ENCODE measurements at places on chromosomes 11 and 22. TPM values are rescaled to one million over a fixed set of nuclear protein-coding genes. Genes with fewer than 3 reads are reported as not detected.
A peak's percentile ranks its signal among the peaks of the same experiment; 100 is the strongest.

Gene SYT12
- not detected for total RNA-seq

Gene DBX1
- total RNA-seq = not detected

Gene ST14
- 8.8 TPM for total RNA-seq

Gene MAPK8IP2
- total RNA-seq = 0.15 TPM

Gene MYOD1
- total RNA-seq = not detected

Gene P2RX6
- 1.7 TPM for total RNA-seq

Gene C2CD2L
- 36.9 TPM for total RNA-seq

Gene TMEM151A
- not detected for total RNA-seq

Gene ZFTA
- 3.1 TPM for total RNA-seq

Gene IL17REL
- total RNA-seq = not detected

GRCh38 chr11:614623-615503 lies 887 bp downstream of the IRF7 start:
- no peaks in the 10 kb centered on the region for H3K27me3 ChIP-seq
- H3K4me1 ChIP-seq = peaks cover 22% of the 10 kb centered on the region

GRCh38 chr22:43312608-43313007 lies 30.6 kb downstream of the SCUBE1 start:
- no peak overlapping the region for H3K4me3 ChIP-seq
- DNase-seq = no peak
- H3K27me3 ChIP-seq = no peaks in the 10 kb centered on the region
- H3K27ac ChIP-seq = no peak overlapping the region

GRCh38 chr11:46045811-46046210 lies 75.4 kb downstream of the PHF21A start:
- no peak overlapping the region for H3K4me3 ChIP-seq
- no peaks in the 10 kb centered on the region for H3K36me3 ChIP-seq
- H3K27me3 ChIP-seq = no peaks in the 10 kb centered on the region
- H3K27ac ChIP-seq = no peak overlapping the region
- H3K4me1 ChIP-seq = peaks cover 6% of the 10 kb centered on the region

GRCh38 chr22:17764036-17764435 lies 10.2 kb downstream of the BID start:
- peaks cover 11% of the 10 kb centered on the region for H3K4me1 ChIP-seq
- no peak overlapping the region for H3K4me3 ChIP-seq
- no peaks in the 10 kb centered on the region for H3K27me3 ChIP-seq

DNA sequence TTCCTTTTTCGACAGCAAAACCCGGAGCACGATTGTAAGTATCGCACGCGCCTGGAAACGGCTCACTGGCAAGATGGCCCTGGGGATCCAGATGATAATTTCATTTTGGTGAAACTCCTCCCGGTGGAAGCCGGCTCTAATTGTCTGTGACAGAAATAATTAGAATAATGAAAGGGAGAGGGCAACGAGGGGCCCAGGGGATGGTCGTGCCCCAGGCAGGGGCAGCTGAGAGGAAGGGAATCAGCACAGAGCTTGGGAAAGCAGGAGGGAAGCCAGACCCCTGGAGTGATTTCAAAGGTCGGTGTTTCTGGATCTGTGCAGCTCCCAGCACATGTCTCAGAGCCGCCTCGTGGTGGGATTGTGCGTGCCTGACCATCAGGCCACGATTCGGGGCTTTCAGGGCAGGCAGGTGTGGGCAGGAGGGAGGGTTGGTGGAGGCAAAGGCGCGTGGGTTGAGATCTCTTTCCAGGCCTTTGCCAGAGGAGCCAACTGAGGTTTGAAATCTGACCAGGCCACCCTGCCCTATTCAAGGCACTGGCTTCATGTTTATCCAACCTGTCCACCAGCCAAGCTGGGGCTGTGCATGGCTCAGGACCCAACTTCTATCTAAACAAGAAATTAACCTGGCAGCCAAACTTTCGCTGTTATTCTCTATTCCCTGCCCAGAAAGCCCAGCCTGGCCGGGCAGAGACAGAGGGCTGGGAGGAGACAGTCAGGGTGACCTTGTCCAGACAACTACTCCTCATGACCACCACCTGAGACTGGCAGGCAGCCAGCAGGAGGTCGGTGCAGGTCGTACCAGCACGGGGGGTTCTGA lies 27.8 kb downstream of the ANO1 start:
- no peaks in the 10 kb centered on the region for H3K27me3 ChIP-seq
- no peak overlapping the region for H3K27ac ChIP-seq

- no peaks in the 10 kb centered on the region for H3K27me3 ChIP-seq
- H3K36me3 ChIP-seq = no peaks in the 10 kb centered on the region
- DNase-seq = no peak
- H3K27ac ChIP-seq = no peak overlapping the region
- no peaks in the 10 kb centered on the region for H3K4me1 ChIP-seq
- H3K4me3 ChIP-seq = no peak overlapping the region
Measured at GRCh38 chr11:7004482-7004881, 15.7 kb downstream of the ZNF214 start.

DNA sequence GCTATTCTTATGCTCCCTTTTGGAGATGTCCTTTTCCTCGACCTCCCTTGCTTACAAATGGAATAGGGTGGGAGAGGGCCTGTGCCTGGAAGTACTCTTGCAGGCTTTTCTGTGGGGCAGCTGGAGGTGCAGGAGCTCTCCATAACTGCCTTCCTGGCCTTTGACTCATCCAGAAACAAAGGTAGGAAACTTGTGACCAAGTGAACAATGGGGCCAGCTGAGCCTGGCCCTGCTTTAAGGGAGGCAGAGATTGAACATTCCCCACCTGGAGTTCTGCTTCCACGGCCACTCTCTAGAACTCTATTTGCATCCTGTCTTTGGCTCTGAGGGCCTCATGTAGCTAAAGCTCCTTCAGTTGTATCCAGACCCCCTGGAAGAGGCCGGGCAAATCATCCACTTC lies 5.1 kb upstream of the LYVE1 start:
- H3K27me3 ChIP-seq = no peaks in the 10 kb centered on the region
- H3K4me1 ChIP-seq = no peaks in the 10 kb centered on the region
- no peak overlapping the region for H3K27ac ChIP-seq
- H3K36me3 ChIP-seq = no peaks in the 10 kb centered on the region

DNA sequence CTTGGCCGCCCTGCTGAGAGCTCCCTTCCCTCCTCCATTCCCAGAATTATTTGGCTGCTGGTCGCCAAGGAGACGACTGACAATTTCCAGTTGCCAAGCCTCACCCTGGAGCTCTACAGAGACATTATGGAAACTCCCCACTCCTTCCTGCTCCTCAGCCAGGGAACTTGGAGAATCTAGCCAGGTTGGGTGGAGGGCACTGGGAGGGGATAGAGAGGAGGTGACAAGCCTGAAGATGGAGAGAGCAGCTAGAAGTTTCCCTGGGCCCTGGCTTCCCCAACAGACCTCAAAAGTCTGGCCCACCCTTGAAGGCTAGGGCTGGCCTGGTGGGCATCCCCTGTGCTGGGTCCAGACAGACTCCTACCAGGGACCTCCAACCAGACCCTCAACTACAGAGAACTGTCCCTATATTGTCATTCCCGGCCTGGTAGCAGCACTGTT lies 6.7 kb upstream of the VSIG10L2 start:
- no peak overlapping the region for H3K27ac ChIP-seq
- H3K4me1 ChIP-seq = no peaks in the 10 kb centered on the region
- no peaks in the 10 kb centered on the region for H3K36me3 ChIP-seq
- no peak for DNase-seq
- H3K27me3 ChIP-seq = no peaks in the 10 kb centered on the region
- H3K4me3 ChIP-seq = no peak overlapping the region

DNA sequence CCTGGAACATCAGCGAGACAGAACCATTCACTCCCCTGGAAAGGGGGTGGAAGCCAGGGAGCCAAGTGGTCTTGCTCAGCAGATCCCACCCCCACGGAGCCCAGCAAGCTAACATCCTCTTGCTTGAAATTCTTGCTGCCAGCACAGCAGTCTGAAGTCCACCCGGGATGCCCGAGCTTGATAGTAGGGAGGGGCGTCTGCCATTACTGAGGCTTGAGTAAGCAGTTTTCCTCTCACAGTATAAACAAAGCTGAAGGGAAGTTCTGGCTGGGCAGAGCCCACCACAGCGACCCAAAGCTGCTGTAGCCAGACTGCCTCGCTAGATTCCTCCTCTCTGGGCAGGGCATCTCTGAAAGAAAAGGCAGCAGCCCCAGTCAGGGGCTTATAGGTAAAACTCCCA lies 764.8 kb upstream of the LUZP2 start:
- no peak for DNase-seq
- H3K4me1 ChIP-seq = no peaks in the 10 kb centered on the region
- no peak overlapping the region for H3K4me3 ChIP-seq
- no peaks in the 10 kb centered on the region for H3K27me3 ChIP-seq
- no peaks in the 10 kb centered on the region for H3K36me3 ChIP-seq

GRCh38 chr22:35601743-35602615 lies 15.2 kb downstream of the MB start:
- no peak overlapping the region for H3K27ac ChIP-seq
- no peak overlapping the region for H3K4me3 ChIP-seq
- no peak for DNase-seq
- no peaks in the 10 kb centered on the region for H3K27me3 ChIP-seq

- no peaks in the 10 kb centered on the region for H3K4me1 ChIP-seq
- H3K36me3 ChIP-seq = no peaks in the 10 kb centered on the region
- no peak overlapping the region for H3K27ac ChIP-seq
- DNase-seq = peak; percentile 36
Measured at GRCh38 chr11:78646564-78647185, 72.0 kb upstream of the NARS2 start.

DNA sequence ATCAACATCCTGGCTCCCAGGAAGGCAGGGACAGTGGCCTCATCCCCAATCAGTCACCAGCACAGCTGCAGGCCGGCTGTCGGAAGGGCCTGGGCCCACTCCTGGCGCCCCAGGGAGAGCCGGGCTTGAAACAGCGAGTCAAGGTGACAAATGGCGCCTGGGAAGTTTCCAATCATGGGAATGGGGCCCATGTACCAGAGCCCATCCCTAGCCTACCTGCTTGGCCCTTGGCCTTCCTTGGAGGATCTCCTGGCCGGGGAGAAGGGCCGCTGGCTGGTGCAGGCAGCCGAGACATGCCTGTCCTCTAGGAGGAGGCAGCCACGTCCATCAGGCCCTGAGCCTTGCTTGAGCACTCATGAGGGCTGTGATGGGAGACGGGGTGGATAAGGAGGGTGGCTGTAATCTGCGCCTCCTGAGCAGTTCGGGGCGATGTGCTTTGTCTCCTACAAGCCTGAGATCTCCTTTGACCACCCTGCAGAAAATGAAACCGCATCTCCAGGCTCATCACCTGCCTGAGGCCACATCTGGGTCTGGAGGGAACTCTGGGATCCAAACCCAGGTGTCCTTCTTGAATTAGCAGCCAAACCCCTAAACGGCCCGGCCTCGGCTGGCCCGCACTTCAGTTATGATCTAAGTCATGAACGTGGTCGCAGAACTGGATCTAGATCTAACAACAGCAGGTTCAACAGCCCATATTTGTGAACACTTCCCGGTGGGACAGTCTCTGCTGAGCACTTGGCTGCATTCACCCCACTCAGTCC lies 862.0 kb downstream of the TBC1D22A start:
- H3K27ac ChIP-seq = no peak overlapping the region
- no peaks in the 10 kb centered on the region for H3K36me3 ChIP-seq
- no peak overlapping the region for H3K4me3 ChIP-seq
- no peak for DNase-seq

GRCh38 chr11:7143908-7144307 lies 55.1 kb downstream of the RBMXL2 start:
- no peak overlapping the region for H3K4me3 ChIP-seq
- H3K27me3 ChIP-seq = no peaks in the 10 kb centered on the region
- H3K4me1 ChIP-seq = no peaks in the 10 kb centered on the region
- no peak overlapping the region for H3K27ac ChIP-seq
- no peaks in the 10 kb centered on the region for H3K36me3 ChIP-seq

DNA sequence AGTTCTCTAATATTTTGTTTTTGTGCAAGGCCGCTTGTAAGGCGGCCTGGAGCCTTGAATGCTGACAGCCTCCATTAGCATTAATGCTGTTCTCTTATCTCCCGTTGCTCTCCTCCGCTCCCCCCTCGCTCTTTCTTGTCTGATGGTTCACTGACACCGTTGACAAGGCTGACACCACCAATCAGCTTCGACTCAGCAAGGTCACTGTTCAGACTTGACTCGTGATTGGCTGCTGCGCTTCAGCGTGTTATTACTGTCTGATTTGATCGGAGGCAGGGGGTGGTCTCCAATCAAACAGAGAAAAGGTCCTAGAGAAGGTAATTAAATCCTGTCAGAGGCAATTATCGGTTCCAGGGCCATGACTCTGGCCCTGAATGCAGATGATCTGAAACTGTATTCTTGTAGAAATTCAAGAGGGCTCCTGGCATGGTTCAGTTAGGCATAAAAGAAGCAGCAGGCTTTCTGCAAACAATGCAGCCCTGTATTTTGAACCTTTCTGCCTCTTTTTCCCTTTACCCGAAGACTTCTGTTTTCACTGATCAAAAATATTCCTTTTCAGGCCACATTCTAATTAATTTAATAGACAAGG lies 49.3 kb upstream of the MPPED2 start:
- DNase-seq = no peak
- no peaks in the 10 kb centered on the region for H3K36me3 ChIP-seq
- H3K27me3 ChIP-seq = no peaks in the 10 kb centered on the region
- H3K27ac ChIP-seq = no peak overlapping the region
- no peak overlapping the region for H3K4me3 ChIP-seq
- H3K4me1 ChIP-seq = no peaks in the 10 kb centered on the region

DNA sequence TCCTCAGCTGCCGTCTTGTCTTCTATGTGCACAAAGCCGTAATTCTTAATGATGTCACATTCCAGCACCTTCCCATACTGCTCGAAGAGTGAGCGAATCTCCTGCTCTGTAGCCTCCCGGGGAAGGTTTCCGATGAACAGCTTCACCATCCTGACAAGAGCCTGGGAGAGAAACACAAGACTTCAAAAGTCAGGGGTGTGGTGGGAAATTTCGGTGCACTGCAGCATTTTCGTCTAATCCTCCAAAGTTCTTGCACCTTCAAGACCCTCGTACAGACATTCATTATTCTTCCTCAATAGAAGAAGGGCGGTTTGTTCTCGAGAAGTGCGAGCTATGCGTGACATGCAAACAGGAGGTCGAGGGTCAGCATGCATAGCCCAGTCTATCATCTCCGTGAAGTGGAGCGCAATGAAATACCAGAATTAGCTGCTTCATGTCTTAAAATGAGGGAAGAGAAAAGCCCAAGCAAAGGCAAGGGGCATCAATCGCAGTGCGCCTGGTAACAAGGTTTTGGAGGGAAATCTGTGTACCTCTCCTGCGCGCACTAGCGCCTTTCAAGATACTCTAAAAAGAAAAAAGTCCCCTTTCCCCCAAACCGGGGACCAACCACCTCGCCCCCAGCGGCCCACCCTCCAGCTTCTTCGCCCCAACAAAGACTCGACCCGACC lies 622 bp downstream of the RBM4B start:
- H3K4me1 ChIP-seq = peaks cover 31% of the 10 kb centered on the region
- H3K27ac ChIP-seq = peak overlapping the region; percentile 95
- no peaks in the 10 kb centered on the region for H3K27me3 ChIP-seq
- no peak for DNase-seq

GRCh38 chr11:73530109-73530508 lies 67.8 kb downstream of the FAM168A start:
- H3K27ac ChIP-seq = no peak overlapping the region
- H3K4me3 ChIP-seq = no peak overlapping the region
- no peak for DNase-seq
- no peaks in the 10 kb centered on the region for H3K36me3 ChIP-seq

DNA sequence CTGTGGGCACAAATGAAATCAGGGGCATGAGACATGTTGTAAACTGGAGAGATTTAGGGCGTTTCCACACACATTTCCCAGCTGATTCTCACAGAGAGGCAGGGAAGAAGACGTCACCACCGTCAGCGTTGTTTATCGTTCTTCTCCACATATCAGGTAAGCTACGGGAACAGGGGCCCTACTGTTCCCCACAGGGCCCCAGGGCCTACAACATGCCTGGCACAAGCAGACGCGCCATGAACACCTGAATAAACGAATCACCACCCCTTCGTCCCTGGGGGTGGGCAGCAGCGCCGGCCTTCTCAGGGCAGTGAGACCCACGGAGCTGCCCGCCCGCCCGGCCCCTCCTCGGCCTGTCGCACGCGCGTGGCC lies 342 bp downstream of the EFCAB6 start:
- no peaks in the 10 kb centered on the region for H3K27me3 ChIP-seq
- peak overlapping the region; percentile 82 for H3K27ac ChIP-seq
- DNase-seq = no peak
- peak overlapping the region; percentile 93 for H3K4me3 ChIP-seq
